ENCODE measurements at places on chromosomes 1 and 21.

DNA sequence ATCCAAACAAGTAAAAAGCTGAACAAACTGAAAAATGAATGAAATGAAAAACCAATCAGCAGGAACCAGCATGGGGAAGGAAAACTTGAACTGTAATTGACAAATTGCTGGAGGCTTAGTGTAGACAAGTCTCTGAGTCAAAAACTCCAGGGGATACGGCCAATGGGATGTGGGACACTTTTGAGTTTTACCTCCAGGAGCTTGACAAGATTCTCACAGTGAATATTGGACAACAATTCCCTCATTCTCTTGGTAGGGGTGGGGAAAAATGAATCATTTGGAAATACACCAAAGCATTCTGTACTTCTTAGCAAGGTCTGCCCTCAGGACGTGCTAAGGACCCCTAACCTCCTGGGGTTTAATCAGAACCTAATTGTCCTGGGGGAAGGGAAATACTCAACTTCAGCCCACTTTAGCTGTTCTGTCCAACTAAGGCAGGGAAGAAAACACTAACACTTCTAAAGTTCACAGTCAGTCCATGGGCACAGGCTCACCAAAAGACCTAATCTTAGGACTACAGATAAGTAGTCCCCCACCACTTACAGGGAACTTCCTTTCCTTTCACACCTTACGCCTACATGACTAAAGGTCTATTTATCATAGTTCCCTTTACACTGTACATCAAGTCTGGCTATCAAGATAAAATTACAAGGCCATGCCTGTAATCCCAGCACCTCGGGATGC lies 60.7 kb upstream of the CDC42BPA start:
- DNase-seq: no peak

DNA sequence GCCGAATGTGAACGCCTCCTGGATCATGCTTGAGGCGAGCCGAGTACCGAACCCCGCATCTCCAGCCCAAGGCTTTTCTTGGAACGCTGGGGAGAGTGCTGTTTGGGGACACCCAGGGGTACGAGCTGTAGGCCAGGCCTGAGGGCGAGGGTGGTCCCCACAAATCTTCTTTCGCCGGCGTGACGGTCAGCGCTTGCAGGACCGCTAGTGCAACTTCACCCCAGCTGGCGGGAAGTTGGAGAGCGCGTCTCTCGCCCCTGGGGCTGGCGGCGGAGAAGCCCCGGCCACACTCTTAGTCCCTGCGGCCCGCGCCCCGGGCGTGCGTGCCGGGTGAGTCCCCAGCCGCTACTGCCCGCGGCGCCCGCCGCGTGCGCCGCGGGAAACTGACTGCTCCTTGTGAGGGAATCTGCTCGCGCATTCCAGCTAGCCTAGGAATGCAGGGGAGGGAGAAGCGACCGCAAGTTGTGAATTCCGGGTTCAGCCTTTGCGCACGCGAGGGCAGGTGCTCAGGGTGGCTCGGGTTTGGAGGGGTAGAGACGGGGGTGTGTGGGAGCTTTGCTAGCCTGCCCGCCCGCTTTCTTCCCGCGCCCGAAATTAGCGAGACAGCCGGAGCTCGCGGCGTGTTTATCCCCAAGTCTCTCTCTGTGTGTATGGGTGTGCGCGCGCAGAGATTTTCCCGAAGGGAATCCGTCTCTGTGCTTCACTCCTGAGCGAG lies 884 bp downstream of the LHX4 start:
- DNase-seq: no peak

GRCh38 chr21:45478816-45479669 lies 63.2 kb downstream of the SLC19A1 start:
- DNase-seq: no peak

GRCh38 chr1:110383251-110383990 lies 7.4 kb downstream of the SLC16A4 start:
- no peak for DNase-seq

All from activated CD4-positive, alpha-beta T cell treated with anti-CD3 and anti-CD28 coated beads, Interleukin-2, Interleukin-6, amounts not matched to agents 100 ng/mL and 50 ng/mL, durations not matched to agents 16 hours and 8 hours (primary cell).